BJ (cell line): ENCODE measurements at places on chromosomes 5 and 9. TPM values are rescaled to one million over a fixed set of nuclear protein-coding genes. Genes with fewer than 3 reads are reported as not detected.

DNA sequence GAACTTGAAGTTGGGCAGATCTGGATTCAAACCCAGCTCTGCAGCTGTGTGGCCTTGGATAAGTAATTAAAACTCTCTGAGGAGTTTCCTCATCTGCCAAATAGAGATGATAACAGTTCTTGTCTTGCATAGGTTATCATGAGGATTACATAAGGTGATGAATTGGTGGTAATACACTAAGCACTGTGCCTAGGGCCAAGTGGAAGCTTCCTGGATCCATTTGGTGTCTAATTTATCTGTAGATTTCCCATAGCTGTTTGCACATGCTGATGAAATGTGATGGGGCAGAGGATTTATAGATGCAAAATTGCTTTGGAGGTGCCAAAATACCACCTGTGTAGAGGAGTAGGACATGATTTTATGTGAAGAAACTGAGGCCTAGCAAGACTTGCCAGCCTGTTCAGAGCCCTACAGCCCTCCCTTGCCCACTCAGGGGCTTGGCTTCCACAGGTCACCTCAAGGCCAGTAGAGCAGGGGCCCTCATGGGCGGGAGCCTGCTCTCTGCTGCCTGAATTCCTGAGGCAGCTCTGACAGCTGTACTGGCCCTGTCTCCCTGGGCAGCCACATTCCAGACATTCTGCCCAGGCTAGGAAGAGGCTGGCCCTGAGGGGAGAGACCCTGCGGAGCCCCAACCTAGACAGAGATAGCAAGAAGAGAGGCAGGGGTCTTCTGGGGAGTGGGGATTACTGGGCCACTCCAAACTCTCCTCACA lies 5.9 kb upstream of the FAT2 start:
- no peak for DNase-seq

DNA sequence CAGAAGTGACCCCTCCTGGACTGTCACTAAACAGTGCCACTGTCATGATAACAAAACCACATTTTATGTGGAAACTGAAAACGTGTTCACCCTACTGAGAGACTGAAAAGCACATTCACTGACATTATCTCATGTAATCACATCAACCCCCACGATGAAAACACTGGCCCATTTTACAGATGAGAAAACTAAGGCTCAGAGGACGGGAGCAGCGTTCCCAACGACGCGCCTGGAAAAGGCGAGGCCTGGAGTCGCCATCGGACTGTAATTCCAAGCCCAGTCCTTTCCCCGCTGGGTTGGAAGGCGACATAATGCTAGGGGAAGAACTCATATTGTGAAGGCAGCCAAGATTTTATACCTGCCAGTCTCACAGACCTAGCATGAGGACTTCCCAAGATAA lies 140.0 kb downstream of the ADAMTS2 start:
- DNase-seq, result no peak

DNA sequence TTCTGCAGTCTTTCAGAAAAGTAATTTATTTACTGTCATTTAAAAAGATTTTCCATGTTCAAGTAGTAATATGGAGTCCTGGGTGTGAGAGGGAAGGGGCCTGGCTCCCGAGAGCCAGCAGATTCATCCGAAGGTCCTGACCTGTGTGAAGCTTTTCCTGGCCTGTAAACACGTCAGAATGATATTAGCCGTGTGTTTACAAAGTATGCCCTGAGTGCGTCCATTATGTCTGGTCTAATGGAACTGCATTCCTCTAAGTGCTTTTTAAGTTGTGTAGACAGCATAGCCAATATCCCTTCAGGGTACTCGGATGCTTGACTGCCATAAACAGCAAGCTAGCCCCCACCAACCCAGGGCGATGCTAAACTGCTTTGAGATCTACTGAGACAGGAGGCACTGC lies 495.2 kb downstream of the AGTPBP1 start:
- DNase-seq, result no peak

The PCDHA3 gene
- 0.16 and 0.21 TPM in 2 replicates for polyA plus RNA-seq
